Activated CD4-positive, alpha-beta memory T cell treated with anti-CD3 and anti-CD28 coated beads for 36 hours (primary cell): ENCODE measurements at places on chromosomes 12 and 14.

DNA sequence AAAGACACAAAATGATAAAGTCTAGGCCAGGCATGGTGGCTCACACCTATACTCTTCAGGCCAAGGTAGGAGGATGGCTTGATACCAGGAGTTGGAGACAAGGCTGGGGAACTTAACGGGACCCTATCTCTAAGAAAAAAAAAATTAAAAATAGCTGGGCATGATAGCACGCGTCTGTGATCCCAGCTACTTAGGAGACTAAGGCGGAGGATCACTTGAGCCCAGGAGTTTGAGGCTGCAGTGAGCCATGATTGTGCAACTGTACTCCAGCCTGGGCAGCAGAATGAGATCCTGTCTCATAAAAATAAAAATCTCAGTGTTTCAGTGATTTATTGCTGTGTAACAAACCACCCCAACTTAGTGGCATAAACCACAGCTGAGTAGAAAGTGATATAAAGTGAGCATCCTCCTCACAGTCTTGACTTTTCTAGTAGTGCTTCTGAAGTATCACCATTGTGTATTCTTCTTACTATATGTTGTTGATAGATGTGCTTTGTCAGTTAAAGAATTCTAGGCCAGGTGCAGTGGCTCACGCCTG, 10.6 kb upstream of the ATF1 start:
- DNase-seq = no peak

DNA sequence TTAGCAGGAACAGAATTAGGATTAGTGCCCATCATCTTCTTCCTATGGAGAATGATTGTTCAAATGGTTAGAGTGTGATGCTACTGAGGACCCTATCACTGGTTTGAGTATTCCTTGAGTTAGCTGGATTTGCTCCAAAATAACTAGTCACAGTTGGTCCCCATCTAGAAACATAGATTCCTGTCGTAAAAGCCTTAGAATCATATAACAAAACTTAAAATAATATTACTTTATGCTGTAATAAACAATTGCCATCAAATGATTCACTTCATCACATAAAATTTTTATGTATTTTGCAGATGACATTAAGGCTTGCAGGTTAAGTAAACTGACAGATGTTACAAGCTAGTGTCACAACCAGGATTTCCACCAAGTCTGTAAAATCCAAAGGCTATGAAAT, 209.8 kb downstream of the CCER1 start:
- DNase-seq = no peak

DNA sequence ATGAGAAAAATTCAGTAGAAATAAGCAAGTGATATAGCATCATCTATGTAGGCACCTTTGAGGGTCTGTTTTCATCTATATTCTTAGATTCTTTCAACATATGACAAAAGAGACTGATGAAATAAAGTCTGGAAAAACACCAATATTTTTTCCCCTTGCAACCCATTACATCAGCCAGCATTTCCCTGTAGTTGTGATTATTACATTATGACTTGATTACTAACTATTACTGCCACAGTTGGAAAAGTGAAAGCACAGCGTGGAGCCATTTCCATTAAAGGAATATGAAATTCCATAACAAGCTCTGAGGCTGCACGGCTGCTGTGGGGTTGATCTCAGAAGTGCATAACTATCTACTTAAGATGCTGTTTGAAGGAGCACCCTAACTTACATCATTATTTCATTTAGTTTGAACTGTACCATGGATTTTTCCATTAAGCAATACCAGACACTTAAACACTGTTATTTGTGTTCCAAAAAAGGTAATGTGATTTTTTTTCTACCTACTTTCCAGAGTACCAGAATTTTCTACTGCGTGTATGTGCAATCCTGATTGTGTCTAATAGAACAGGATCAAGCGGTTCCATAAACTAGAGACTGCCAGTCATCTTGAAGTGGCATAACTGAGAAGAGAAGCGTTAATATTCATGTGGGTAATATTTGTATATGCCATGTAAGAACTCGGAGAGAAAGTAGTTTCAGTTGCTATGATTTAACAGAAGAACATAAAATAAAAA, 405.5 kb downstream of the MDGA2 start:
- no peak for DNase-seq

- DNase-seq = peak; percentile 78
Observed at GRCh38 chr12:131608740-131609690, 101.9 kb upstream of the SFSWAP start.

GRCh38 chr14:90533591-90534021, 136.8 kb downstream of the CALM1 start:
- DNase-seq = no peak

- DNase-seq = peak; percentile 21
Observed at GRCh38 chr12:109999649-109999971, 380 bp downstream of the ANKRD13A start.

DNA sequence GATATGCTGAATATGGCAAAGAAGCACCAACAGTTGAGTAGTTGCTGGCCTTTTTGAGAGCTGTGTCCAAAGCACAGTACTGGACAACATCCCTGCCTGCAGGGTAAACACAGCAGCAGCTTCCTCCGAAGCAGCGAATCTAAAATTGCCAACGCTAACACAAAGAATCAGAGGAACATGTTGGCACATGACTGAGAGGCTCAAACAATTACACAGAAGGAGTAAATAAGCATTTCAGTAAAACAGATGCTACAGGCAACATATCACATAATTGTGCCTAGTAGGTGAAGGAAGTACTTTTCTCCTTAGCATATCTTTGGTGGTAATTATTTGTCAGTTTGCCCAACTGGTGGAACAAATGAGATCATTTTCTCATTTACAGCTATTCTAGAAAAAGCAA, 52.1 kb downstream of the KICS2 start:
- no peak for DNase-seq

DNA sequence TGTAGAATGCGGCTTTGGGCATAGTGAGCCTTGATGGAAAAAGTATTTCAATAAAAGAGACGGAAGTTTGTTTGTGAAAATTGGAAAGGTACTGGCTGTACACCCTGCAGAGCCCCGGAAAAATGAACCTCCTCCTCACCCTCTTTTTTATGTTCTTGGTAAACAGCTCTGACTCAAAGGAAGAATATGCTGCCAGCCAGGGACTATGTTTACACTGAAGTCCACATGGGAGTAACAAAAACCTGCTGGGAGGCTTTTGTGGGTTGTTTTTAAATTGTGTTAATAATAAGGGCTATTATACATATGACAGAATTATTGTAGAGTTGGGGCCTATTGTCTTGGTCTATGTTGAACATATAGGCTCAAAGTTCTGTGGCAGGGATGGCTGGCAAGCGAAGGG, 70.7 kb downstream of the TTC8 start:
- DNase-seq = no peak

DNA sequence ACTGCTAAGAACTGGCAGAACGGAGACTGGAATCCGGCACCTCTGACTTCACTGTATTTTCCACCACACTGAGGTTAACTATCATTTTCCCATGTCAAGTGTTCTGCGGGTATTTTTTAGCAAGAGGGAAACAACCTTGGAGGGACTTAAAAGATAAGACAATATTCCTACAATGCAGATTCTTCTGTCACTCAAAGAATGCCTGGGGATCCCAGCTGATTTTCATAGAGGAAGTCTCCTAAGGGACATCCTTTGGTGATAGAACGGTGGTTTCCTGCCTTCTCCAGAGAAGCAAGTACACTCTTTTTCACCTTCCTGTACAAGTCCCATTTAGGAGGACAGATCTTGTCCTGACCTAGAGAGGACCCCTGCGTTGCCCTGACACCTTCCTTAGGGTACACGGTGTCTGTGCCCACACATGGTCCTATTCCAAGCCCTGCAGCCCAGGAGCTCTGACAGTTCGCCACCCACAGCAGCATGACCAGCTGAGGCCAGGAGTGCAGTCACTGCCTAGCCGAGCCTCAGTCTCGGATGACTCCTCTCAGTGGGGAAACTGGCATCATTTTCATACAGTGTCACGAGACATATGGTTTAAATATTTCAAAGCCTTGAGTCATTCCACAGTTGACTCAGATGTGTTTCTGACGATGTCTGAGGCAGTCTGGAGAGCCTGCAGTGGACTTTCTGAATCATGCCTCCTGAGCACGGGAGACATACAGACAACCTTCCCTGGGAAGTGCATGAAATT, 181.3 kb upstream of the FKBP4 start:
- peak; percentile 79 for DNase-seq

- DNase-seq = no peak
Observed at GRCh38 chr12:6118891-6119568, 5.4 kb downstream of the VWF start.

- DNase-seq = no peak
Observed at GRCh38 chr14:103538291-103539055, 9.5 kb downstream of the TRMT61A start.

DNA sequence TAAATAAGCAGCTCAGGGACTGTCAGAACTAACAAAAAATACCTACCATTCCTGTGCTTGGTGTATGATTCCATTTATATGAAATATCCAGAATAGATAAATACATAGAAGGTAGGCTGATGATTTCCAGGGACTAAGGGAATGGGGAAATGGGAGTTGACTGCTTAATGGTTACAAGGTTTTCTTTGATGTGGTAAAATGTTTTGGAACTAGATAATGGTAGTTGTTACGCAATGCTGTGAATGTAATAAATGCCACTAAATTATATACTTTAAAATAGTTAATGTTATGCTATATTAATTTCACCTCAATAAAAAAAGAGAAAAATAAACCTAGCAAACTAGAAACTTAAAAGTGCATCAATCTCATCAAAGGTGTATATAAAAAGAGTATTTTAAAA, 41.1 kb downstream of the CEP83 start:
- no peak for DNase-seq

DNA sequence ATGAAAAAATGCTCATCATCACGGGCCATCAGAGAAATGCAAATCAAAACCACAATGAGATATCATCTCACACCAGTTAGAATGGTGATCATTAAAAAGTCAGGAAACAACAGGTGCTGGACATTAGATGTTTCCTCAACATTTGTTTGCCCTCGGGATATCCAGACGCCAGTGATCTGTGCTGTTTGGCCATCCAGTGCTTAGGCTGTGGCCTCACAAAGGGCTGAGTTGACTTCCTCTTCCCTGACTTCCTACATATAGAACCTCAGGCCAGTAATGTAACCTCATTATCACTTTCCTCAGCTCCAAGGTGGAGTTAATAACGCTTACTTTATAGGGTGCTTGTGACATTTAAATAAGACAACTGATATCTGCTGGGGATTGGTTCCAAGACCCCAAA, 51.8 kb downstream of the SLC15A5 start:
- no peak for DNase-seq

- DNase-seq = peak; percentile 19
Observed at GRCh38 chr14:60266021-60266937, 17.3 kb downstream of the PPM1A start.

DNA sequence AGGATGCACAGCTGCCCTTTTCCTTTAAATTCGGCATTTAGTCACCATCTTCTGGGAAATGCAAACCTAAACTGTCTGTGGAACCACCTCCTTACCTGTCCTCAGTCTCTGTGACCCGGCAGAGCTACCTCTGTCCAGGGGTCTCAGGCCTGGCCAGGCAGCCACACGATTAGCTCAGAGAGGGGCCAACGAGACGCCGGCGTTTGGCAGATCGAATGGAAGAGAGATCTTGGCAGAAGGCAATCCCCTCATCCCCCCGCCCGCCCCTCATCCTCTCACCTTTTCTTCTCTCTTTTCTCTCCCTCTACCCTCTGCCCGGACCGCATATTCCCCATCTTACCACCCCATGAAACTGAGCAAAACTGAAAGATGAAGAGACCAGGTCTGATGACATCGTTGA, 101.0 kb downstream of the PIWIL1 start:
- no peak for DNase-seq

DNA sequence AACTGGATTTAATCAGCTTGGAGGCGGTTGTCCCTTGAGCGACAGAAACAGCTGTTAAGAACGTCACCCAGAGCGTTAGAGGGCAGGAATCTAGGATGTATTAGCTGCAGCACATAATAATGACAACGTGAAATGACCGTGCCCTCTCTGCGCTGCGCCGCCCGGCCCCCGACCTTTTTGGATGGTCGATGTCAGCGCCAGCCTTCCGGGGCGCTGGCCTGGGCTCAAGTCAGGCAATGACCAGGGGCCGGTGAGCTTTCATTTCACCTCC, 427 bp upstream of the TMEM120B start:
- peak; percentile 35 for DNase-seq

DNA sequence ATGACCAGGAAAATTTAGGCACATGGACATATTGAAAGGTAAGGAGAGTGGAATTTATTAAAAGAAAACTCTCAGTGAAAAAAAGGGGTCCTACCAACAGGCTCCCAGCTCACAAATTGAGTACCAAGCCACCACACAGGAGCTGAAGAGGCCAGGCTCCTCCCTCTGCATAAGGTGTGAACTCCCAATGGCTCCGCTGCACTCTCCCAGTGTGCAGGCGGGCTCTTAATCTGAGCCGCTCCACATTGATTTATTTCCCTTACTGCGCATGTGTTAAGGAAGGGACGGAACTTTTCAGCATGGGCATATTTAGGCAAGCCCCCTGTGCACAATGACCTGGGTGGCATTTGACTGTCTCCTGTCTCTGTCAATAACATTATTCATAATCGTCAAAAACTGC, 68.6 kb upstream of the PLEKHG7 start:
- DNase-seq = no peak

- DNase-seq = no peak
Observed at GRCh38 chr12:18723752-18724151, 14.1 kb downstream of the PLCZ1 start.

DNA sequence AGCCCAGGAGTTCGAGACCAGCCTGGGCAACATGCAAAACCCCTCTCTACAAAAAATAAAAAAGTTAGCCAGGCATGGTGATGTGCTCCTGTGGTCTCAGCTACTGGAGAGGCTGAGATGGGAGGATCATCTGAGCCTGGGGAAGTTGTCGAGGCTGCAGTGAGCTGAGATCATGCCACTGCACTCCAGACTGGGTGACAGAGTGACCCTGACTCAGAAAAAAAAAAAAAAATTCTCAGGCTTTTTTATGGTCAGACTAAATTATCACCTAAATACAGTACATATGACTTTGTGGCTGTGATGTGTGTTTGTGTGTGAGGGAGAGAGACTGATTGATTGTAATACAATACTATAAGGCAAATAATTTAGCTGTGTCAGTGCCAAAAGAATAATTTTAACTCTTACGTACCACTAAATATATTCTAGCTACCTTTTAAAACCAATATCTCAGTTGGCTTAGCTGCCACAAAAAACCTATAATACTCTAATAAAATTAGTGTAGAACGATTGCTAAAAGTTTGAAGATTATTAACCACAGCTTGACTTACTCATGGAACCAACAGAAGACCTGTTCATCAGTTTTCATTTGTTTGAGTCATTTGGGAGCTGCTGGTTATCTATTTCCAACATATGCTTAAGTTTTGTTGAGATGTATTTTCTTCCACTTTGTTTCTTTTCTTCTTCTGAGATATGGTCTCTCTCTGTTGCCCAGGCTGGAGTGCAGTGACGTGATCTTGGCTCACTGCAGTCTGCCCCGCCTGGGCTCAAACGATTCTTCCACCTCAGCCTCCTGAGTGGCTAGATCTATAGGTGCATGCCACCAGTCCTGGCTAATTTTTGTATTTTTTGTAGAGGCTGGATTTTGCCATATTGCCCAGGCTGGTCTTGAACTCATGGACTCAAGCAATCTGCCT, 58.0 kb downstream of the DIP2B start:
- no peak for DNase-seq

- no peak for DNase-seq
Observed at GRCh38 chr12:7058850-7059395, 1.6 kb upstream of the C1S start.
